Cortex of kidney (tissue), 1 donor: ENCODE measurements at places on chromosomes 6 and 20.

GRCh38 chr6:11198663-11199603 is 33.5 kb downstream of the NEDD9 start:
- no peak for DNase-seq

- DNase-seq: no peak
These were observed 349.8 kb upstream of the ARID1B start for GRCh38 chr6:156427345-156427744.

DNA sequence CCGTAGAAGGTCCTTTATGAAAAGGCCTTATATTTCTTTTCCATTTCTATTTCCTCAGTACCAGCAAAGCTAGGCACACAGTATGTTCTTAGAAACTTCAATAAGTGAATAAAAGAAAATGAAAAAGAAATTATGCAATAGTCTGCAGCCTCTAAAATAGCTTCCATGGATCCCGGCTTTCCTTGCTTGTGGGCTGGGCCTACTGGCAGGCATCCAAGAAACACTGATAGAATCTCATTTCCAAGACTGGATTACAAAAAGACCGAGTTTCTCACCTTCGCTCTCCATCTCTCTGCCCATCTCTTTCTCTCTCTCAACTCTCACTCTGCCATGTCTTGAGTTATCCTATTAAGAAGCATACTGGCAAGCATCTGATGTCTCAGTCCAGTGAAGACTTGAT is 187.5 kb upstream of the FKBP1C start:
- DNase-seq: no peak

GRCh38 chr6:82337688-82338257 is 25.8 kb upstream of the TPBG start:
- no peak for DNase-seq

- DNase-seq: no peak
These were observed 26.8 kb downstream of the EYS start for GRCh38 chr6:65680232-65680631.

GRCh38 chr6:105816847-105817246 is 269.3 kb upstream of the PRDM1 start:
- no peak for DNase-seq

DNA sequence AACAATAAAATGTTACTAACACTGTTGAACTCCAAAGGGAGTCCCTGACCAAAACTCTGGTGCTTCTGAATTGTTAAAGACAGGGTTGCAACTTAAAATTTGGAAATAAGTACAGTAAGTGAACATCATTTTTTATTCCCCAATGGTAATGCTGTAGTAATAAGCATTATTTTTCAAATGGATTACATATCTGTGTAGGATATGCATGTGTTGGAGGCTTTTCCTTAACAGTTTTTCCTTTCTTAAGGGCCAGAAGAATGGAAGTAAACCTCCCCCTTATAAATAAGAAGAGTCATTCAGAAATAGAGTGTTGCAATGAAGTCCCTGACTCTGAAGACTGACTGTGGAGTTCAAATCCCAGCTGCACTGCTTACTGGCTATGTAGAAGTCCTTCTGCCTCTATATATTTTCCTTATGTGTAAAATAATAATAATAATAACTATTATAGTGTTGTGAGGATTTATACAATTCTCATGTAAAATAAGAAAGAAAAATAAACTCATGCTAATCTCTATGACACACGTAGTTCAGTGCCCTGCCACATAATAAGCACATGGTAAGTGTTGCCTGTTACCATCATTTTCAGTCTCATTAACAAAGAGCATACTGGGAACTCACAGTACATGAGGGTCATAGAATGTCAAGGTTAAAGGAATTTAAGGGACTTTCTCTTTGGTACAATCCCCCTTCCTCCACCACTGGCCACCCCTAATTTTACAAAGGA is 129.8 kb upstream of the SMLR1 start:
- no peak for DNase-seq

DNA sequence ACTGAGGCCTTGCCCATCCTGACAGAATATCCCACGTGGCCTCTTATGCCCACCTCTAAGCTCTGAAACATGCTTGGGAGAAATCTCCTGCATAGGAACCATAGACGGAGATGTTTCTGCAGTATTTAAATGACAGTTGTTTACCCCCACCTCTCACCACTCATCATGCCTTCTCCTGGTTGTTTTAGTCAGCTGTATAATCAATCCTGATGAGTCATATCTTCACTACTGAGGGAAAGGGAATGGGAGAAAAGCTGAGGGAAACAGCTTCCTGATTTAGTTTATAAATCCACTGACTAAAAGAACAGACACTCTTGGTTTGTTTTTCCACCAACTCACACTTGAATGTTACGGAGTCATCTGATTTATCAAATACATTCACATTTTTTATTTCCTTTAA is 113.2 kb upstream of the TENT5A start:
- no peak for DNase-seq

GRCh38 chr6:96923871-96924493 is 546 bp upstream of the KLHL32 start:
- no peak for DNase-seq

DNA sequence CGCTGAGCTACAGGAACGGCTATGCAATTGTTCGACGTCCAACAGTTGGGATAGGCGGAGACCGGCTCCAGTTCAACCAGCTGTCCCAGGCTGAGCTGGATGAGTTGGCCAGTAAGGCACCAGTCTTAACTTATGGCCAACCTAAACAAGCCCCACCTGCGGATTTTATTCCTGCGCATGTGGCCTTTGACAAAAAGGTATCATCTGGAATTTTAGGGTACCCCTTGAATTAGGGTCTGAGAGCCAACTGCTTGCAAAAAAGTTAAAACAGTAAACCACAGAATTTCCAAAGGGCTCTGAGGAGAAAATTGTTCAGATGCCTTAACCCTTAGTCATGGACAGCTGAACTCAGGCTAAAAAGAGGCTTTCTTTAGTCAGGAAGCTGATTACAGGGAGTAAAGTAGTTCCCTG is 3.8 kb downstream of the EFHC1 start:
- no peak for DNase-seq

- DNase-seq: no peak
These were observed 80.4 kb upstream of the CD93 start for GRCh38 chr20:23166563-23166962.

GRCh38 chr20:34544109-34544796 is 14.3 kb upstream of the MAP1LC3A start:
- no peak for DNase-seq

- DNase-seq: no peak
These were observed 40.9 kb upstream of the FLRT3 start for GRCh38 chr20:14378326-14378725.

GRCh38 chr20:54064939-54065338 is 5.5 kb downstream of the BCAS1 start:
- no peak for DNase-seq

DNA sequence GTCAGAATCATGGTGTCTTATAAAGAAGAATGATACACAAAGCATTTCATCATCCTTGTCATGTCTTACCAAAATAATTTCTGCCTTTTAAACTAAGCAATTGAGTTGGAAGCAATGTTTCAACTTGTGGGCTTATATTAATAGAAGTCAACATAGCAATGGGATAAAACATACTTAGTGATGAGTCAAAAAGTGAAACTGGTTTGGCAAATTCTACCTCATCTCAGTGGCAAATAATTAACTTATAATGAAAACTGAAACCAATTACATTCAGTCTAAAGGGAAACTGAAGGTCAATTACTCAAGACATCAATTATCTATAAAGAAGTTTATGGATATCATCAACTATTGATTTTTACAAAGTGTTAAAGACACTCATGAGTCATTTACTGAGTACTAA is 463.8 kb downstream of the BMP2 start:
- no peak for DNase-seq

DNA sequence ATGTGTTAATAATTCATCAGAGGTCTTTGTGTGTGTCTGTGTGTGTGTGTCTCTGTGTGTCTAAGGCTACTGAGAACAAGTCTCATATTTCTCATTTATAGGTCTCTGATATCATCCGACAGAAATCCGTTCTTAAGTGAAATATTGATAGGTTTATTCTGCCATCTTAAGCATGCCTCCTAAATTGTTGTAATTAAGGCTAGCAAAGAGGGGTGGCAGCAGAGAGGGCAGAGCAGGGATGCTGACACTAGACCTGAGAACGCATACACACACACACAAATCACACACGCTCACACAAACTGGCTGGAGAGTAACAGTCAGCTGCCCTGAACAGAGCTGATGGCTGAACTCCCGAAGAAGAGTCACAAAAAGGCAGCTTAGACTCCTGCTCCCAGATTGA is 84.9 kb upstream of the LRFN2 start:
- no peak for DNase-seq

GRCh38 chr6:96755096-96755495 is 82.2 kb downstream of the GPR63 start:
- no peak for DNase-seq

DNA sequence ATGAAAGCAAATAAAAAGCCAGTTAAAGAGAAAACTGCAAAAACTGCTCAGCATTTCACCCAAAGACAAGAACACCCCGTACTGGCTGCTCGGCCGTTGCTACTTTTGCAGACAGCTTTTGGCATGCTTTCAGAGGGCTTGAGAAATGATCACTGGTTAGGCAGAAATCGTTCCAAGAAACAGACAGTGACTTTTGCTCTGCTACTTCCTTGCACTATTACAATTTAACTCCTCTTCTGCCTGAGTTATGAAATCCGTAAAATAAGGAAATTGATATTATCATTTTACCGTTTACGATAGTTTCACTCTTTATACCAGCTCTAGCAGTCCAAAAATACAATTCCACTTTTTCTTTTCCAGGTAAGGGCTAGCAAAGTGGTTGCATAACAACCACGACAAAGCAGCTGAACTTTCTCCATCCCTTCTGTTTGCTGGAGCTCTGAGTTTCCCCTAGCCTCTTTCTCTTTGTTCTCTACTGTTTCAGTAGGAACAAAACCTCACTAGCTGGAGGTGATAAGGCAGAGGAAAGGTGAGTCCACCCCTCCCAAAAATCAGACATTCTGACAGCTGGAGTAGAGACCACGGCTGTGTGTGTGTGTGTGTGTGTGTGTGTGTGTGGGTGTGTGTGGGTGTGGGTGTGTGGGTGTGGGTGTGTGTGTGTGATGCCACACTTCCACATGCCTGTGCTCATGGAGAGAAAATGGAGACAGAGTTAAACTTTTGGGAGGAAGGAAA is 191.8 kb upstream of the RREB1 start:
- no peak for DNase-seq

GRCh38 chr6:20242397-20242796 is 30.1 kb upstream of the MBOAT1 start:
- no peak for DNase-seq

DNA sequence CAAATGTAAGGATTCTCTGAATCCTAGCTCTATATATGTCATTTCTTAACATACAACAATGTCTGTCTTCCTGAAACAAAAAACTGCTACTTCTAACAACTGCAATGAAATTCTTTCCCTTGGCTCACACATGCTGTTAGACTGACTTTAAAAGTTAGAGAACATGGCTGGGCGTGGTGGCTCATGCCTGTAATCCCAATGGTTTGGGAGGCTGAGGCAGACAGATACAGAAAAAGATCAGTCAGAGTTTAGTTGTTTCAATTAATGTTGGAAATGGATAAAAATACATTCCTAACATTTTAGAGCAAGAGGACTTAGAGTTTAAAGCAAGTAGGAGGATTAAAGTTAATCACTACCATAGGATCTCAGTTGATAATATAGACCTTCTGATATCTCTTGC is 28.7 kb upstream of the KIAA1586 start:
- no peak for DNase-seq

- no peak for DNase-seq
These were observed 891.4 kb downstream of the TFAP2A start for GRCh38 chr6:9523462-9523861.

DNA sequence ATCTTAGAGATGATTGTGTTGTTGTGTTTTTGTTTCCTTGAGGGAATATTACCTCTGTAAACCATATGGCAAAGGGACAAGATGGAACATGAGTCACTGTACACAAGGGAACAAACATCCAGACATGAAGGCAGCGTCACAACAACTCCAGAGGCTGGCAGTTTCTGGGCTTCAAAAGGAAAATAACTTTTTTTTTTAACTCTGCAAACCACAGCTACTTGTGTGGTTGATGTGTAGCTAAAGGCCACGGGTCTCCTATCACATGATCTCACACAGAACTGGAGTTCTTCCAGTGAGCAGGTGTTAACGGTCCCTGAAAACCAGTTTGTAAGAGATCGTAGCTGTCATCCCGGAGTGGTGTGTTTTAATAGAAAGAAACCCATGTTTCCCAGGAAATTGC is 33.2 kb upstream of the HBS1L start:
- DNase-seq: no peak

DNA sequence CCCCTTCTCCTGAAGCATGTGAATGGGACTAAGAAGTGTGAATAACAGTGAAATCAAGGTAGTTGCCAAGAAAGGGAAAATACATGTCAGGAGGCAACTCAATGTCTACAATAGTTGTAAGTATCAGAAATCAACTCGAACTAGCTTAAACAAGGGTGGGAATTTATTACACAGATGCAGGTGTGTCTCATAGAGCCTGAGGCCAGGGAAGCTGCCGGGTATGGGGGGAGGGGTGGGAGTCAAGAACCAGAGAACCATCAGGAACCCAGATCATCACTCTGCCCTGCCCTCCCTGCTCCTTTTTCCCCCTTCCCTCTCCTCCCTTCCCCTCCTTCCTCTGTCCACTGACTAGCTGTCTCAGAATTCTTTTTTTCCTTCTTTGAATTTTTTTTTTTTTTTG is 34.9 kb upstream of the BMP6 start:
- no peak for DNase-seq

DNA sequence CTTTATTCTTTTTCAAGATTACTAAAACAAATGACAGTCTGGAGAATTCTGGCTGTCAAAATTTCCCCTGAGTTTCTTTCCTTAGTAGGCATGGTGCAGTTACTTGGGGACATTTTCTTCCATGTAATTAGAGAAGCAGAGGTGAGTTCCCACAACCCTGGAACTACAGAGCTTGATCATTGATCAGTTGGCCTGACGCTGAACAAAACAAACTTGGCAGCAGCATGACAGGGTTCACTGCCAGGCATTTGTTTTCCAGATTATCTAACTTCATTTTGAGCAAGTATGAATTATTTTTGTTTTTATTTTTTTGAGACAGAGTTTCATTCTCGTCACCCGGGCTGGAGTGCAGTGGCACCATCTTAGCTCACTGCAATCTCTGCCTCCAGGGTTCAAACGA is 22.6 kb downstream of the IYD start:
- DNase-seq: no peak

DNA sequence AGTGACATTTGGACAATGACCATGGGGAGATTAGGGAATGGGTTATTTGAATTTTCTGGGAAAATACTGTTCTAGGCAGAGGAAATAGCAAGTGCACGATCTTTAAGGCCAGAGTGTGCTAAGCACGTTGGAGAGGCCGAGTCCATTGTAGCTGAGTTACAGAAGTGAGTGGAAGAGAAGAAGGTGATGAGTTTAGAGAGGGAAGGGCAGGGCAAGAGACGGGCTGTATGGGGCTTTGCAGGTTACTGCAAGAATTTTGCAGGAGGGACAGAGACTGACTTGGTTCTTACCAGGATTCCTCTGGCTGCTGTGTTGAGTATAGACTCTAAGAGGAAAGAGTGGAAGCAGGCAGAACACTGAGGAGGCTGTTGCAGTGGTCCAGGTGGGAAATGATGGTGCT is 1.1 kb upstream of the NCOA3 start:
- no peak for DNase-seq
